ENCODE measurements at places on chromosomes 6 and 20.

GRCh38 chr20:51131811-51132210, 108.9 kb upstream of the KCNG1 start:
- no peak for DNase-seq

DNA sequence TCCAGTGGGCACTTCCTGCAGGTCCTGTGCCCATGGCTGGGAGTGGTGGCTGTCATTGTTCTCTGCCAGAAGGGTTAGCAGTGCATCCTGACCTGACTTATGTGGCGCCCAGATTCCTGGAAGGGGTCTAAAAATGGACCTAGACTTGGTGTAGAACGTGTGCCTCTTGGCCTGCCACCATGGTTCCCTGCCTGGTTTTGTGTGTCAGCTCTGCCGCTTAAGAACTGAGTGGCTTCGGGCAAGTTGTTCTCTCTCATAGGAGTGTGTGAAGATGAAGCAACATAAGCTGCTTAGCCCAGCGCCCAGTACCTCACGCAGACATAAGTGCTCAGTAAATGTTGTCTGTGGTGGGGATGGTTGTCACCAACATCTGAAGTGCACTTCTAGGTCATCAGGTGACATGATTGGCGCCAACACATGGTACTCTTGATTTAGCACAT, 52.1 kb downstream of the PTPN1 start:
- DNase-seq: no peak

GRCh38 chr6:42175860-42176259, 2.7 kb downstream of the GUCA1A start:
- DNase-seq: no peak

DNA sequence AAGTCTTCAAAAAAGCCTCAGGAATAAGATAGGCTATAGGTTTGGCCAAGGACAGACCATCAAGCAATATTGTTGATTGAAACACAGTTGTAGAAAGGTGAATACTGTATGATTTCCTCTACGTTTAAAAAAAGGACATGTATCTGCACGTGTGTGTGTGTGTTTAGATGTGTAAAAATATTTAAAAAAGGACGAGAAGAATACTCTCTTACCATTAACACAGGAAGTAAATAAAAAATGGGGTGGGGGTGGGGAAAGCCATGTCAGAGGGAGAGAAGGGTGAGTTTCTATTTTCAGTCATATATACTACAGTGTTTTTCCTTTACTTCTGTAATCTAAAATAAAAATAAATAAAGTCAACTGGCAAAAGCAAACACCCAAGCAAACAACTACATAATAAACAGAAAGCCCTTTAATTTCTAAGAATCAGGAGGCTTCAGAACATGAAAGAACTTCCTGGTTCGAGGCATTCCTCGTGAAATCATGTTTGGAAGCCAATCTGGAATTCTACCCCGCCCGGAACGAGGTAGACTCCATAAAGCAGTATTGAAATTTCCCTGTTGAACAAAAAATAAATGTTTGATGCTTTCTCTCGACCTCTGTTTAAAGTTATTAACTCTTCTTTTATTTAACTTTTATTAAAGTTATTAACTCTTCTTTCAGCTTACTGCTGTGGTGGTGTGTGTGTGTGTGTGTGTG, 158.1 kb upstream of the ZNF217 start:
- DNase-seq: no peak

DNA sequence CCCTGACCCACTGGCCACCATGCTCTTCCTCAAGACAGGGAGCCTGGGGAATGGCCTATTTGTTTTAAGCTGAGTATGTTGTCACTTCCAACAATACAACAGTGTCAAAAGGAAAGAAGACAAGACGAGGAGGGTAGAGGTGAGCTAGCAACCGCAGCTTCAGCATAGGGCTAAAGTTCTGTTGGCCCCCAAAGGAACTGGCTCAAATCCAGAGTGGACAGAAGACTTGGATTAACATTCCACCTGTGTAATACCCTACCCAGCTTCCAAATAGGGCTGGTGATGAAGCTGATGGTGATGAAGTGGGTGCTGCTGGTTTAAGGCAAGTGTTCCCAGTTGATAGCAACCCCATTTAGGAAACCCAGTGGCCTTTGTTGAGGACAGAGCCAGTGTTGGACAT, 31.7 kb upstream of the KCNK5 start:
- no peak for DNase-seq

DNA sequence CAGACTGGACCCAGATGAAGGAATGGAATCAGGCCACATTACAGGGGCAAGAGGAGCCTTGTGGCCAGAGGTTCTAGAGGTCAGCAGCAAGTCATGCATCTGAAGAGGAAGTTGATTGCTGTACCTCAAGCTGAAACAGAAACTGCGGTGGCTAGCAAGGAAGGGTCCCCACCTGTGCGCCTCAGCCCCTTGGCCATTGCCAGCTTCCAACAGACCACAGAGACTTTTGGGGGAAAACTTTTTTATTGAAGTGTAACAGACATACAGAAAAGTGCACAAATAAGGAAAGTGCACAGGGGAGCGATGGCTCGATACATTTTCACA, 26.8 kb upstream of the SLC9A8 start:
- DNase-seq: peak; percentile 58

DNA sequence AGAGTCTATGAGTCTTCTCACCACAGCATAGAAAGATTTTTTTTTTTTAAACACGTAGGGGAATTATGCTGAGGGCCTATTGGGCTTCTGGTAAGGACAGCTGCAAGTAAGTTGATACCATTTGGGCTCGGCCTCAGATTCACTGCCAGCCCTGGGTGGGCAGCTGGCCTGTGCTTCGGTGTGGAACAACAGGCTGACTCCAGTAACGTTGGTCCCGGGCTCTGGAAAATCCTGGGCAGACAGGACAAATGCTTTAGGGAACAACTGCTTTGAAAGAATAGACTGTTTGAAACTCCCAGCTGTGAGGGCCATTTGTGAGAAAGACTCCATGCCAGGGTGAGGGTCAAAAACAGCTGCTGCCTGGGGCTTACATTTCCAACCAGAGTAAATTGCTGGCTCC, 366.5 kb downstream of the QKI start:
- no peak for DNase-seq

DNA sequence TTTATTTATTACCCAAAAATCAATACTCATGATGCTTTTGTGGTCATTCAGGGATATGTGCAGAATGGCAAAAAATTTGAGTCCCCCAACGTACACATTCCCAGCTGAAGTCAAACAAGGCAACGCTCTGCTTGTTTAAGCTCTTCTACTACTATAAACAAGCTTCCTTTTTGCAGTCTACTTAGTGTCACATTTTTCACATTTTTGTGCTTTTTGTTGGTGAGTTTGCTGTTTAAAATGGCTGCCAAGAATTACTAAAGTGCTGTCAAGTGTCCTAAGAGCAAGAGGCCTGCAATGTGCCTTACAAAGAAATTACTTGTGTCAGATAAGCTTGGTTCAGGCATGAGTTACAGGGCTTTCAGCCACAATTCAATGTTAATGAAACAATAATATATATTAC, 2.1 kb downstream of the WFDC8 start:
- no peak for DNase-seq

DNA sequence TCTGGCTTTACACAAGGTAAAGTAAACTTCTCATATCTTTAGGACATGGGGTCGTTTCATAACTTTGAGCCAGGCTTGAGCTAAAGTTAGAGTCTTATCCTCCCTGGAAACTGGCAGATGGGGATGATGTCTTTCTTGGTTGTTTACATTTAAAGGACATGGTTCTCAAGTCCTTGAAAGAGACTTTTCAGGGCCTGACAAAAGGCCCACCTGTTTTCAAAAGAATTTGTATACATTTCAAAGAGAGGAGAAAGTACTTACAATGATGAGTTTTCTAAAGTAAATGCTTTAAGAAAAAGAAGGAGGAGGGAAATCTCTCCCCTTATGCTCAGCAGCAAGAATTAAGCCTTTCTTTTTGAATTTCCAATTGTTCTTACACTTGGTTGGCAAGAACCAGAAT, 45.7 kb upstream of the TINAG start:
- no peak for DNase-seq

- no peak for DNase-seq
Observed at GRCh38 chr6:25042536-25042935, 106.8 kb upstream of the RIPOR2 start.

DNA sequence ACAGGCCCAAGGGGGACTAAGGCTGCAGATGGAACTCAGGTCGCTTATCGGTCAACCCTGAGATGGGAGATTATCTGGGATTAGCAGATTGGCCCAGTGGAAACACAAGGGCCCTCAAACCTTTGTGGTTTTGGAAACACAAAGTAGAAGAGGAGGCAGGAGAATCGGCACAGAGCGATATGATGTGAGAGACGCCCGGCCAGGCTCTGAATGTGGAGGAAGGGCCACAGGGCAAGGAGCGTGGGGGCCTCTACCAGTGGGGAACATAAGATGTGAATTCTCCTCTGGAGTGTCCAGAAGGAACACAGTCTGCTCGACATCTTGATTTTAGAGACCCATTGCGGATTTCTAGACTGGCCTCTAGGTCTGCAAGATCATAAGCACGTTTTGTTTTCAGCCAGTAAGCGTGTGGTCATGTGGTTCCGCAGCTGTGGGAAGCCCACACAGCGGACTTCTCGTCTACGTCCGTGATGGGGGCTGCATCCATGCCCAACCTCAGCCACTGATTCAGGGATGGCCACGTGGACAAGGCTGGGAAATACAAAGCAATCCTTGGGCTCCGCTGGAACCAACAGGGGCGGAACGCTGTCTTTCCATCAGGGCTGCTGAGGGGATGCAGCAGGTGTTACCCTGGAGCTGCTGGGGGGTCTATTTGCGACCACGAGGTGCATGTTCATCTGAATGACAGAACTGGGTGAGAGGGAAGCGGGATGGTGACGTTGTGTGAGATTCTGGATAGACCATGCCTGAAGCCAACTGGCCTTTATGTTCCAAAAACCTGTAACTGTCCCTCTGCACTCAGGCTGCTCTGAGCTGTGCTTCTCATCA, 127.6 kb upstream of the PMEPA1 start:
- DNase-seq: no peak

DNA sequence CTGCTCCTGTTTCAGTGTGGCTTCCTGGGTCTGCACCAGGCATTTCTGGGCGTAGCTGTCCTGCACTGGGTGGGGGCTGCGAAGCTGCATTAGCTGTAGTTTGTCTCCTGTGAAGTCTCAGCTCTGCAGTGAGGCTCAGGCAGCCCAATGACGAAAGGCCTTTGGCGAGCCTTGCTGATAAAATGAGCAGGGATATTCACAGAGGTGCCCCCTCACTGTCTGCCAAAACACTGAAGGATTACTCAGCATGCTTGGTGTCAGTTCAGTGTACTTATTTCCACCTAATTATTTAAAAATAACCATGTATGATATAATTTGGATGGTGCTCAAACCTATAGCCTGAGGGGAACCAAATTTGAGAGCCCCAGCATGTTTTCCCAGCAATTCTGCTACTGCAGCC, 73.5 kb downstream of the ECT2L start:
- no peak for DNase-seq

Measured in suppressor macrophage treated with lipopolysaccharide for 4 hours (primary cell).